Astrocyte of the spinal cord (primary cell): ENCODE measurements at places on chromosomes 7 and 10.

DNA sequence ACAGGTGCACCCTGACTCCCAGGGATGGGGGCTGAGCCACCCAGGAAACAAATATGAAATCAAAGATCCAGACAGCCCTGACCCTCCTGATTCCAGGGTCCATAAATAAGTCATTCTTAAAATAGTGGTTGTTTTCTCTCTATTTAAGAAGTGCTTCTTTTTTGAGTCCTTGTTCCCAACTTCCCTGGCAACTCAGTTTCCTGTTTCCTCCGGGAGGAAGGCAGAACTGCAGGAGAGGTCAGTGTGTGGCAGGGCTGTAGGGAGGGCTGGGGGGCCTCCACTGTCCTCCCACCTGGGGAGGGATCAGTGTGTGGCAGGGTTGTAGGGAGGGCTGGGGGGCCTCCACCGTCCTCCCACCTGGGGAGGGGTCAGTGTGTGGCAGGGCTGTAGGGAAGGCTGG, 88.7 kb upstream of the PDGFA start:
- no peak for DNase-seq

DNA sequence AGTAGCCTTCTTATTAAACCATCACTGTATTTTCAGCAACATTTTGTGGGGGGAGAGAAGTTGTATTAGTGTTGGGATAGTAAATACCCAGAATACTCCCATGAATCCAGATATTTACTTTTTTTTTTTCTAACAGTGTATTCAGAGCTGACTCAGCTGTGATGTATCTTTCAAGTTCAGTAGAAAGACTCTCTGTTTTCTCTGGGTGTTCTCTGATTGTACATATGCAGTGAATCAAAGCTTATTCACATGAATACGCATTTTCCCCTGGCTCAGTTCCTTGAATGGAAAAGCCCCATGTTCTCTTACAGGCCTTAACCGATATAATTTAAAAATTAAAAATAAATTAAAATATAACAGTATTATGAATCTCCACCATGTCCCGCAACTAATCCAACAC, 1.3 kb downstream of the TFPI2 start:
- peak; percentile 80 for DNase-seq

DNA sequence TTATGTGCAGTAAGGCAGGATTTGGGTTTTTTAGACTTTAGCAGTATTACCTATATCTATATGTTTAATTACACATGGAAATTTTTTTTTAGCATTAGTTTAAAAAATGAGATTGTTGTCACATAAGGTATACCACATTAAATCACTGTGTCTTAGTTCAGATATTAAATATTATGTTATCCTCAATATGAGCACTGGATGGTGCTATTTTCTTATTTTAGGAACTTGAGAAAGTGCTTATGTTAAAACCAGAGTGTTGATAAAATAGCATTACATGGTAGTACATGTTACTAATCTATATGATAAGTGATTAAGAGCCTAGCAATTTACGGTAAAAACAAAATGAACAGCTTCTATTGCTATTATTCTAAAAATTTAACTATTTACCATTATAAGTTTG, 28.8 kb downstream of the MIOS start:
- peak; percentile 35 for DNase-seq

- DNase-seq, result no peak
Measured at GRCh38 chr10:51273574-51273973, 199.3 kb downstream of the PRKG1 start.

- no peak for DNase-seq
Measured at GRCh38 chr7:36283181-36283580, 106.5 kb upstream of the ANLN start.

- no peak for DNase-seq
Measured at GRCh38 chr10:124517461-124517860, 55.8 kb downstream of the LHPP start.

GRCh38 chr7:27178366-27178765, 4.2 kb upstream of the HOXA10 start:
- no peak for DNase-seq

DNA sequence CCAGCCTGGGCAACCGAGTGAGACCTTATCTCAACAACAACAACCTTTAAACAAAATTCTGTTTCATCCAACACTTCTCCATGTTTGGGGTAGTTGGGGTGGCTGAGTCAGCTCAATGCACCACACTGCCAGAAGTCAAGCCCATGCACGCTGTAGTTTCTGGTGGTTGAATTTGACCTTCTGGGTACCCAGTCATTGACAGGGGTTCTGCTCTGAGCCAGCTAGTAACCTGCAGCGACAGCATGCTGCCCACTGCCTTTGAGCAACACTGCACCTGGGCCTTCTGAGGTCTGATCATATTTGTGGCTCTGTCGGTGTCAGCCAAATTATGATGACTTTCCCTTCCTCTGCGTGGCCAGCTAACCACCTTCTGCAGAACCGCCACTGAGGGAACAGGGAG, 84.6 kb upstream of the ZNF438 start:
- no peak for DNase-seq

- no peak for DNase-seq
Measured at GRCh38 chr10:29766753-29767152, 132.0 kb upstream of the SVIL start.

DNA sequence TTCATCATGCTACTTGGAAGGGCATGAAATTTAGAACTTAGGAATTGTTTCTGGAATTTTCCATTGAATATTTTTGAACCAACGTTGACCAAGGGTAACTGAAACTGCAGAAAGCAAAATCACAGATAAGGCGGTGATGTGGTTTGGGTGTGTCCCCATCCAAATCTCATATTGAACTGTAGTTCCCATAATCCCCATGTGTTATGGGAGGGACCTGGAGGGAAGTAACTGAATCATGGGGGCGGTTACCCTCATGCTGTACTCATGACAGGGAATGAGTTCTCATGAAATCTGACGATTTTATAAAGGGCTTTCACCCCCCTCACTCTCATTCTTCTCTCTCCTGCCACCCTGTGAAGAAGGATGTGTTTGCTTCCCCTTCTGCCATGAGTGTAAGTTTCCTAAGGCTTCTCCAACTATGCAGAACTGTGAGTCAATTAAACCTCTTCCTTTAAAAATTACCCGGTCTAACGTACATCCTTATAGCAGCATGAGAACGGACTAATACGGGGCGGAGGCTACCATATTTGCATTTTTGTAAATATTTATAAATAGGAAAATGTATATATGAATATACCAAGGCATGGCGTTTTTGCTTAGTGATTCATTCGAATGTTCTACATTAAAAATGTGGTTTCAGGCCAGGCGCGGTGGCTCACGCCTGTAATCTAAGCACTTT, 12.4 kb downstream of the NMT2 start:
- DNase-seq, result no peak

- no peak for DNase-seq
Measured at GRCh38 chr10:46253076-46254006, 33.5 kb upstream of the ANTXRL start.

- DNase-seq, result peak; percentile 59
Measured at GRCh38 chr7:24665564-24666294, 91.5 kb downstream of the GSDME start.

DNA sequence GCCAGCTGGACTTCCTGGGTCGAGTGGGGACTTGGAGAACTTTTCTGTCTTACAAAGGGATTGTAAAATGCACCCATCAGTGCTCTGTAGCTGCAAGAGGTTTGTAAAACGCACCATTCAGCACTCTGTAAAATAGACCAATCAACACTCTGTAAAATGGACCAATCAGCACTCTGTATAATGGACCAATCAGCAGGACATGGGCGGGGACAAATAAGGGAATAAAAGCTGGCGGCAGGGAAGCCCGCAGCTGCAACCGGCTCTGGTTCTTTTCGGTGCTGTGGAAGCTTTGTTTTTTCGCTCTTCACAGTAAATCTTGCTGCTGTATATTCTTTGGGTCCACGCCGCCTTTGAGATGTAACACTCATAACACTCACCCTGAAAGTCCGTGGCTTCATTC, 151.9 kb downstream of the GALNT17 start:
- DNase-seq, result no peak

- DNase-seq, result no peak
Measured at GRCh38 chr7:158645842-158646241, 58.2 kb upstream of the PTPRN2 start.

DNA sequence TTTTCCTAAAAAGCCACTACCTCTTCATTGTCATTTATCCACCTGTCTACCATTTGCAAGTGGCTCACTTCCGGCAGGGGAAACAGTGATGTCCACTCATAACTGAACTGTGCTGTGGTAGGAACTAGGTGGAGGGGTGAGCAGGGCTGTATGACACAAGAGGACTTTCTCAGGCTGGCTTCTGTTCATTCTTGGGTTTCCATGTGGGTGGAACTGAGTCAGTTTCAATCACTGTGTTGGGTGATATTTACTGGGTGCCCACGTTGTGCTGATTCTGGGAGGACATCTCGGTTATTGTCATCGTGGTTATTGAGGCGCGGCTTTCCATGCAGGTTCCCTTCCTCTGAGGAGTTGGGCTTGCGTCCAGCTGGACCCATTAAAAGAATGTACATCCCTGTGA, 38.8 kb downstream of the RAMP3 start:
- DNase-seq, result no peak

GRCh38 chr7:90749262-90749661, 153.1 kb downstream of the CDK14 start:
- no peak for DNase-seq

- no peak for DNase-seq
Measured at GRCh38 chr7:35700333-35700732, 5.4 kb upstream of the HERPUD2 start.

- no peak for DNase-seq
Measured at GRCh38 chr10:93154531-93154930, 80.8 kb downstream of the CYP26A1 start.

GRCh38 chr10:14873090-14873760, 5.4 kb upstream of the SUV39H2 start:
- peak; percentile 51 for DNase-seq

DNA sequence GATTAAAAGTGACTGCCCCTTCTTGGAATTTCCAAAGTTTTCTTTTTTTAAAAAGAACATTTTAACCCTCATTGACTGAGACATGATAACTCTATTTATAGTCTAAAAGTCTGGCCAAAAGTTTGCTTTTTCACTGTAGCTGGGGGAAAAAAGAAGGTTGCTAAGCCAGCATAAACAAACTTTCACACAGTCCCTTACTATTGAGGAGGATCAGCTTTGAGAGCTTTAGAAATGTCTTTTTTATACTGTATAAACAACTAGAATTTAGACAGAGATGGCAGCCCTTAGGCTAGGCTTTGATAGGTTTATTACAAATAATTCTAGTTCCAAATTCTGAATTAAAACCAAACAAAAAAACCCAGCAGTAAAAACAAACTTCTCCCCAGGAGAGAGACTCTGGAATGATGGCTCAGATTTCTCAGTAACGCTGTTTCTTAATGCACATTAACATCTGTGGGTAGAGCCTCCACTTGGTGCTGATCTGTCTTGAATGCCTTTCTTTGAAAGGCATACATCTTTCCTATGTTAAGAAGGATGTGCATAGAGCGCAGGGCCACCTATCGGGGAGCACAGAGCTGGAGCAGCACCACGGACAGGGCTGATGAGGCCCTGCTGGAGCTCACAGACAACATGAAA, 100.9 kb upstream of the PDLIM1 start:
- DNase-seq, result peak; percentile 83

DNA sequence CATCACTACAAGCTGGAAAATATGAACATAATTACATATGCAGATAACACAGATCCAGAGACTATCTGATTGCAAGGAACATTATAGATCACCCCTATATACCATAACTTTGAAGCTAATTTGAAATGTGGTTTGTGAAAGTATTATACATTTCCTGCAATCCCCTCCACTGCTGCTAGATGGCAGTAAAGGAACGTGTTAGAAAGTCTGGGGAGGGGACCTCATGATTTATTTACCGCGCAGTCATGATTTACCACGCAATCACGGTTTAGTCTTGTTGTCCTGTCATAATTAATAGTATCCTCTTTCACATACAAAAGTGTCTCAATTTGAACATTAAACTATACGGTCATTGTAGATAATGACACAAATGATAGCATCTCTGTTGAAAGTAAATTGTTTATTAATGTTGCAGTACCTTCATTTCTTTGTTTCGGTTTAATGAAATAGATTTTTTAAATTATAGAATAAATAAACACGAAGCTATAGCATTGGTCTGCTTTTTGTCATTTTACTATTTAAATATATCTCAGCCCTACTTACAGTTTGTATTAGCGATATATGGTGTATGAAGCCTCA, 145.3 kb upstream of the PRSS1 start:
- peak; percentile 66 for DNase-seq

GRCh38 chr7:36264123-36264801, 111.2 kb downstream of the EEPD1 start:
- DNase-seq, result no peak
